ENCODE measurements at places on chromosomes 4 and X. TPM values are rescaled to one million over a fixed set of nuclear protein-coding genes. Genes with fewer than 3 reads are reported as not detected.
A peak's percentile ranks its signal among the peaks of the same experiment; 100 is the strongest.

TLR6 gene
- total RNA-seq = 3.6 TPM

HTT-AS gene
- not detected for total RNA-seq

NAAA gene
- 24.4 TPM for total RNA-seq

WWC2 gene
- 10.0 TPM for total RNA-seq

VCX3B gene
- not detected for total RNA-seq

TXLNG gene
- 11.8 TPM for total RNA-seq

DCHS2 gene
- total RNA-seq = not detected

DNA sequence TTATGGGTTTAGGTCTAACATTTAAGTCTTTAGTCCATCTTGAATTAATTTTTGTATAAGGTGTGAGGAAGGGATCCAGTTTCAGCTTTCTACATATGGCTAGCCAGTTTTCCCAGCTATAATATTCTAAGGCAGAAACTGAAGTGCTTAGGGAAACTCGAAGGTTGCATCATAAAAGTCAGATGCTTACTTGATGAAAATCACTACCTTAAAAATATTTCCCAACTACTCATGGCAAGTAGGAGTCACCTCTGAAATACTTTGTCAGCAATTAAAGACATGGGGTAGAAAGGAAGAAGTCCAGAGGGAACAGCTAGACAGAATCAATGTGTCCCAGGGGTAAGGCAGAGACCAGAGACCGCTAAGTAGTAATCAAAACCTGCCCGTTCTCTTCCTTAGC, 6.3 kb upstream of the AP1S2 start:
- H3K27me3 ChIP-seq = no peaks in the 10 kb centered on the region
- H3K36me3 ChIP-seq = no peaks in the 10 kb centered on the region
- H3K4me3 ChIP-seq = no peak overlapping the region
- DNase-seq = no peak

- no peaks in the 10 kb centered on the region for H3K36me3 ChIP-seq
- H3K27ac ChIP-seq = no peak overlapping the region
- H3K4me3 ChIP-seq = no peak overlapping the region
- DNase-seq = no peak
- no peaks in the 10 kb centered on the region for H3K27me3 ChIP-seq
Observed at GRCh38 chrX:39619182-39620009, 478.4 kb downstream of the BCOR start.

- no peak for DNase-seq
- H3K4me1 ChIP-seq = no peaks in the 10 kb centered on the region
- no peak overlapping the region for H3K4me3 ChIP-seq
- no peak overlapping the region for H3K27ac ChIP-seq
- no peaks in the 10 kb centered on the region for H3K27me3 ChIP-seq
- H3K36me3 ChIP-seq = no peaks in the 10 kb centered on the region
Observed at GRCh38 chrX:148214786-148215185, 233.6 kb downstream of the FMR1NB start.

DNA sequence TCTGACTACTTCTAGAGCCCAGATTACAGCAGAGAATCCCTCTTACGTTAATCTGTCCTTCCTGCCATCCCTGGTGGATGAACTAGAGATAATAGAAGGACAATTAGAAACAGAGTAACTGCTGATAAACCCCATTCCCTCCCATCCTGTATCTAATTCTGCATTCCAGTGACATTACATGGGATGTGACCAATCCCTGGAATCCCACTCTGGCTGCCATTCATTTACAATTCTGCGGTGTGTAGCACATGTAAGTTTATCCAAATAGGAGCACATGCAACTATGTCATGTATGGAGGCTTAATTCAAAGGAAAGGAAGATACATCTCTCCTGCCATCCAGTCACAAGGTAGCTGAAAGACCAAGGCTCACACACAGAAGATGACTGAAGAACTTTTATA, 339.5 kb downstream of the GPAT3 start:
- DNase-seq = no peak
- H3K4me1 ChIP-seq = no peaks in the 10 kb centered on the region
- H3K36me3 ChIP-seq = no peaks in the 10 kb centered on the region
- H3K27me3 ChIP-seq = no peaks in the 10 kb centered on the region
- H3K27ac ChIP-seq = no peak overlapping the region
- no peak overlapping the region for H3K4me3 ChIP-seq

DNA sequence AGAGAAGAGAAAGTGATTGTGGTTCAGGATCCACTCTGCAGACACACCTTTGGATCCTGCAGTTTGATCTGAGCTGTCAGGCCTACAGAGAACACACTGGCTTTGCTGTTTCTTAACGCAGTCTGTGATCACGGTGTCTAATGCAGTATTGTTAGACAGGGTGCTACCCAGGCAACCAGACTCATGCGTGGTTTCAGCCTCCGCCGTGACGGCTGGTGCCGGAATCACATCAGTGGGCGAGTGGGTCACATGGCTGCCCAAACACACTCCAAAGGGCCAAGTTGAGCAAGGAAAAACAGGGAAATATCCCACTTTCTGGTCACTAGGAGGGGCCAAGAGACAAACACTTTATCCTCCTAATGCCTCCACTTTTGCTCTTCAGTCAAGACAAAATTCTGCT, 27.5 kb downstream of the CCDC149 start:
- no peak overlapping the region for H3K27ac ChIP-seq
- H3K4me3 ChIP-seq = no peak overlapping the region
- peaks cover 2% of the 10 kb centered on the region for H3K27me3 ChIP-seq
- no peak for DNase-seq
- H3K36me3 ChIP-seq = no peaks in the 10 kb centered on the region

- peaks cover 3% of the 10 kb centered on the region for H3K4me1 ChIP-seq
- no peaks in the 10 kb centered on the region for H3K27me3 ChIP-seq
- no peaks in the 10 kb centered on the region for H3K36me3 ChIP-seq
- DNase-seq = peak; percentile 22
- H3K27ac ChIP-seq = no peak overlapping the region
Observed at GRCh38 chr4:14168919-14169318, 541.4 kb upstream of the BOD1L1 start.

- no peak for DNase-seq
- H3K4me3 ChIP-seq = no peak overlapping the region
- H3K36me3 ChIP-seq = no peaks in the 10 kb centered on the region
- peaks cover 7% of the 10 kb centered on the region for H3K27me3 ChIP-seq
- no peaks in the 10 kb centered on the region for H3K4me1 ChIP-seq
Observed at GRCh38 chr4:17098401-17098800, 200.0 kb upstream of the LDB2 start.

DNA sequence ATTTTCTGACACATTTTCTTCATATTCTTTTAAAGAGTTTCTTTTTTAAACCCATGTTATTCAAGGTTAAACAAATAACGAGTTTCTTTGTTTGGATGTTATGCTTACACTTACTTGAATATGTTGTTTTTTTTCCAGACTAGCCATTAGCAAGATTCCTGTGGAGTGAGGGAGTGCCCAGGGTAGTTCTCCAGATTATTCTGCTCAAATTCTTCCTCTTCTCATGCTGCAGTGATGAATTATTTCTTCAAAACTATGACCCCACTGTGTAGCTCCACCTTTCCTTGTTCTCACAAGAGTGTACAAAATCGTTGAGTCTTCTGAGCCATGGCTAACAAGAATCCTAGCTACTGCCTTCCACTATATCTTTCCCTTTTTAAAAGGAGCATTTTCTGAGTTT, 134.1 kb upstream of the ELOVL6 start:
- no peak overlapping the region for H3K27ac ChIP-seq
- H3K4me3 ChIP-seq = no peak overlapping the region
- H3K36me3 ChIP-seq = no peaks in the 10 kb centered on the region
- peaks cover 47% of the 10 kb centered on the region for H3K27me3 ChIP-seq

DNA sequence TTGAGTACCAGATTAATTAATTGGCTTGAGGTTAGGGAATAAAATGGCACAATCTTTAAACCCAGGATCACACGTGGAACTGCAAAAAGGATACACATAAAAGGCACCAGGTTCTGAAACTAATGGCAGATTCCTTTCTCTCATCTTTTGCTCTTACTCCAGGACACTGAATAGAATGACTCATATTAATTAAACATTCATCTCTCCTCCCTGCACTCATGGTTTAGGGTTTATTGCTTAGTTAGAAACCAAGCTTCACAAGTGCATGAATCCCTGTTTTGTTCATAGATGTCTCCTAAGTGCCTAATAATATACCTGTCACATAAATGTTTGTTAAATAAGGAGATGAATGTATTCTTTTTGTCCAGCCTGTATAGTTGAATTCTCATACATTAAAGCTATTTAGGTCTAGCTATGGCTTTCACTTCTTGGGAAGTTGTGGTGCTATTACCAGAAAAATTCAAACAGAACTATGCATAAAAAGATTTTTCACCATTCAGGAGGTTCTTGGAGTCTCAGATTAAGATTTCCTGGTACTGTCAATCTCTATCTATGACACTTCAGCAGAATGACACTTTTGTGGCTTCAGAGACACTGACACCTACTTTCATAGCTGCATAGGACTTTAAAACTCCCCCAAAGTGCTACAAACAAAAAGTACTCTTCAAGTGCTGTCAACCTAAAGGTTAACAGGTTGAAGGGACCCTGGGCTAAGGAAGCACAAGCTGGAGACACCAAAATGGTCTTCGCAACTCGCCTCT, 7.4 kb downstream of the CORIN start:
- H3K27me3 ChIP-seq = peaks cover 5% of the 10 kb centered on the region
- no peaks in the 10 kb centered on the region for H3K36me3 ChIP-seq
- DNase-seq = no peak

GRCh38 chr4:173522160-173522950, 7.7 kb downstream of the HAND2 start:
- H3K36me3 ChIP-seq = peaks cover 6% of the 10 kb centered on the region
- no peak overlapping the region for H3K27ac ChIP-seq
- H3K4me1 ChIP-seq = peaks cover 17% of the 10 kb centered on the region
- H3K4me3 ChIP-seq = peak overlapping the region; percentile 26
- peaks cover 89% of the 10 kb centered on the region for H3K27me3 ChIP-seq

GRCh38 chr4:53136954-53137353, 228.9 kb downstream of the SCFD2 start:
- DNase-seq = peak; percentile 8
- H3K4me3 ChIP-seq = no peak overlapping the region
- H3K27me3 ChIP-seq = no peaks in the 10 kb centered on the region
- no peak overlapping the region for H3K27ac ChIP-seq
- peaks cover 36% of the 10 kb centered on the region for H3K36me3 ChIP-seq
- H3K4me1 ChIP-seq = peaks cover 40% of the 10 kb centered on the region

DNA sequence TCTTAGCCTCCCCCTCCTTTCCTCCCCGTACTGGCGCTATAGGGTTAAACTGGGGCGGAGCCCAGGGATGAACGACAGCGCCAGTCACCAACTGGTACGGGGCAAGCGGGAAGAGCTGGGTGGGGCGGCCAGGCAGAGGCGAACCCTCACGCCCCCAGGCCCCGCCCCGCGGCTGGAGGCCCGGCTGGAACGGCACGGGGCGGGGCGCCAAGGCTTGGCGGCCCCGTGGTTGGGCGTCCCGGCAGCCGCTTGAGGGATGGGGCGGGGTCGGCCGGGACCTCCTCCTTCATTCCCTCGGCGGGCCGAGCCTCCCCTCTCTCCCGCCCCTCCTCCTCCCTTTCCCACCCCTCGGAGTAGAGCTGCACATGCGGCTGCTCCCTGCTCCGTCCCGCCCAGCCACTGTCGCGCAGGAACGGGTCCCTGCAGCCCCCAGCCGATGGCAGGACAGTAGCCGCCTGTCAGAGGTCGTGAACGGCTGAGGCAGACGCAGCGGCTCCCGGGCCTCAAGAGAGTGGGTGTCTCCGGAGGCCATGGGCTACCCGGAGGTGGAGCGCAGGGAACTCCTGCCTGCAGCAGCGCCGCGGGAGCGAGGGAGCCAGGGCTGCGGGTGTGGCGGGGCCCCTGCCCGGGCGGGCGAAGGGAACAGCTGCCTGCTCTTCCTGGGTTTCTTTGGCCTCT, at the start of gene EDA:
Gene EDA (plus strand): TSS at position 335 of the 678 bp plus-strand sequence.
- peaks cover 3% of the 10 kb centered on the region for H3K27me3 ChIP-seq
- H3K4me1 ChIP-seq = peaks cover 21% of the 10 kb centered on the region

- H3K27ac ChIP-seq = peak overlapping the region; percentile 86
- H3K36me3 ChIP-seq = no peaks in the 10 kb centered on the region
- H3K4me1 ChIP-seq = peaks cover 63% of the 10 kb centered on the region
- peak; percentile 34 for DNase-seq
- H3K27me3 ChIP-seq = no peaks in the 10 kb centered on the region
Observed at GRCh38 chrX:136586386-136586785, 54.4 kb downstream of the VGLL1 start.

GRCh38 chrX:149682956-149683947, 28.6 kb upstream of the MAGEA11 start:
- no peaks in the 10 kb centered on the region for H3K4me1 ChIP-seq
- H3K36me3 ChIP-seq = no peaks in the 10 kb centered on the region
- H3K27me3 ChIP-seq = no peaks in the 10 kb centered on the region
- no peak overlapping the region for H3K4me3 ChIP-seq
- DNase-seq = no peak

DNA sequence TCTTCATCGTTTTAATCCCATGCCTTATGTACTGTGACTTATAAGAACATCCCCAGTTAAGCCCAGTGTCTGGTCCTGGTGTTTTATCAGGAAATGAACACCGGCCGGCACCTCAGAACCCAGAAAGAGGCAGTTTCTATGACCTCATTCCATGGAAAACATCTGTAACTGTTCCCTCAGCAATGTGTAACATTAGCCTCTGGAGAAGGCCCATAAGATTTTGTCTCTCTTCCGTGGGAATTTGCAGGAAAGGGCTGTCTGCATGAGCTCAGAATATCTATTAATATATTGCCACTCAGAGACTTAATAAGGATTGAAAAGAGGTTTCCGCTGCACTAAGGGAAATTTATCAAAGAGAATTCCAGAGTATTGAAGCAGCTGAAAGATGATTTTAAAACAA, 3.1 kb upstream of the TCEANC start:
- H3K27ac ChIP-seq = no peak overlapping the region
- no peaks in the 10 kb centered on the region for H3K27me3 ChIP-seq
- DNase-seq = no peak
- H3K4me3 ChIP-seq = no peak overlapping the region

GRCh38 chrX:18994713-18995112, 10.8 kb upstream of the PHKA2 start:
- no peaks in the 10 kb centered on the region for H3K36me3 ChIP-seq
- H3K27ac ChIP-seq = no peak overlapping the region
- no peaks in the 10 kb centered on the region for H3K27me3 ChIP-seq
- no peaks in the 10 kb centered on the region for H3K4me1 ChIP-seq
- H3K4me3 ChIP-seq = no peak overlapping the region

DNA sequence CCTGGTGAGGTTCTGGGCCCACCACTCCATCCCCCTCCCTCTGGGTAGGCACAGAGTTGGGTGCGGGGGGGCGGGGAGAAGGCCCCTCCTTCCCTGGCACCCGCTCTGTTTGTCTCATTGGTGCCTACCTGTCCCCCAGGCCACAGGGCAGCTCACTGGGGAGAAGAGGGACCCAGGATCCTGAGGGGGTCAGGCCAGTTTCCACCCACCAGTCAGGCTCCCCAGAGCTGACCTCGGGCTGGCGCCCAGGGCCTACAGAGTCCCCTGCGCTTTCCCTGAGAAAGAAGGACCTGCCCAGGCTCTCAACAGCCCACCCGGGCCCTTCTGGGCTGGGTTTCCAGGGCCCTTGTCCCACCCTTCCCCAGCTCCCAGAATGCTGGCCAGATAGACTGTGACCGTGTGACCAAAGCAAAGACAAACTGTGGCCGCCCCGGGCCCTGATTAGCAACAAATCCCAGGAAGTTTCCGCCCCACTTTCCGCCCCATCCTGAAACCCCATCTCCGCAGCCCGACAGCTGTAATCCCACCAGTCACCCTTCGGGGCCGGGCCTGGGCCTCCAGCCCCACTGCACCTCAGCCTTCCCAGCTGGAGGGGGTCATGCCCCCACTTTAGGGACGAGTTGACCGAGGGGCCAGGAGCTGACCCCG, 33.8 kb upstream of the FGFR3 start:
- peaks cover 2% of the 10 kb centered on the region for H3K27me3 ChIP-seq
- peaks cover 4% of the 10 kb centered on the region for H3K4me1 ChIP-seq
- H3K36me3 ChIP-seq = no peaks in the 10 kb centered on the region
- no peak overlapping the region for H3K27ac ChIP-seq

Data from activated naive CD4-positive, alpha-beta T cell treated with anti-CD3 and anti-CD28 coated beads for 36 hours (primary cell).